Right hindlimb (tissue), 1 donor: ENCODE measurements at places on chromosomes 5 and 9.

GRCh38 chr5:108818613-108819272 is 71.0 kb downstream of the FER start:
- DNase-seq: no peak

GRCh38 chr9:111052791-111053190 is 14.5 kb upstream of the LPAR1 start:
- DNase-seq: no peak

- DNase-seq: no peak
These were observed 143.0 kb upstream of the RPS23 start for GRCh38 chr5:82421119-82421518.

DNA sequence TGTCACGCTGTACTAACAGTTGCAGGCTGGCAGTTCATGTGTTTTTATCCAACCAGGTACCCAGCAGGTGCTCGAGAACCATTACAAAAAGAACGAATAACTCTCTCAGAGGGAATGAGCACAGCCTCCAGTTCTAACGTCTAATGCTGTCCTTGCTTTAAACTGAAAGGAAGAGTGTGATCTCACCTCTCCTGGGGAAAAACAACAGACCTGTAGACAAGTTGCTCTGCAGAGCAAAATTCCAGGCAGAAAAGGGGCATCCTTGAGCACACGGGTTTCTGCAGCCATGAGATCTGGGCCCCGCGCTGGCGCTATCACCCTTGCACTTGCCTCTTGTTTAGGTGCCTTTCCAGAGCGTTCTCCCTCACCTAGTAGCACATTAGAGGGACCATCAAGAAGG is 92.5 kb upstream of the DNAH5 start:
- DNase-seq: no peak

DNA sequence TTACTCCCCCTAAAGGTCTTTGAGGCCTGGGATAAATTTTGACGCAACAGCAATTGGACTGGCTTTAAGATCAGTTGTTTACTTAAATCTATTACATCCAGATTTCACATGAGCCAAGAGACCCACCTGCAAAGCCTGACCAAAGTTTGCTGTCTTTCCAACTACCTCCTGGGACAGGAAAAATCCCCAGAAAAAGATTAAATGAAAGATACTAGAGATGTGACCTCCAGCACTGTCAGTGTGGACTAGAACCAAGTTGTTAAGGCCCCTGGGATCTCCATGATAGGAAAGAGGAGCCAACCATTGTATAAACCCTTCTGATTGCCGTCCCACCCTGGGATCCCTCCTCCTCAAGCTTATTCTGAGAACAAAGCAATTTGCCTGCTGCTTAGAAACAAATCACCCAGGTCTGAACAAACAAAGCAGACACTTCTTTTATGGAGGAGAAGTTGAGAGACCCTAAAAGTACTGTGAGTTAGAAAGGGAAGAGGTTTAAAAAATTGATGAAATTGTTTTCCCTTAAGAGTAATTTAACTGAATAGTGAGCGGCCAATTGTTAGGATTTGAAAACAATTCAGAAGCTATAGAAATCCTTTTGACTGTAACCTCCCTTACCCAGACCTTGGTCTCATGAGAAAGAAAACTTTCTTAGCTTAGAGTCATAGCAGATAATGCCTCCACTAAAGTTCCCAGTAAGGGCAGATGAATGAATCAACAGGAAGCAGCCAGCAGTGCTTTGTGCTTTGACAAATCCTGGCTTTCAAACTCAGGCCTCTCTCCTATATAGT is 255.2 kb downstream of the TMEM167A start:
- DNase-seq: peak; percentile 72

DNA sequence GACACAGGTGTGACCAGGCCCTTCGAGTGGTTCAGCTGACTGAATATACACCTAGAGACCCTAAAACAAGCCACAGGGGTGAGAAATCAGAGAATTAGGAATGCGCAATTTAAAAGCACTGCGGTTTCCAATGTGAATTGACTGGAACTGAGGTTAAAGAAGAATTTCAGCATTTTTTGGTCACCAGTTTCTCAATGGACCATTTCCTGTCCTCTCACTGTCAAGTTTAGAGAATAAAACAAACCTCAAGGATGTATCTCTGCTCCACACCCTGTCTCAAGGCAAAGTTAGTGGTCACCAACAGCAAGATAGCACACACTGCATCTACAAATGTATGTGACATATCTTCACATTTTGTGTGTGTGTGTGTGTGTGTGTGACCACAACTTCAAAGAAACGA is 143.8 kb upstream of the MAP3K1 start:
- no peak for DNase-seq

DNA sequence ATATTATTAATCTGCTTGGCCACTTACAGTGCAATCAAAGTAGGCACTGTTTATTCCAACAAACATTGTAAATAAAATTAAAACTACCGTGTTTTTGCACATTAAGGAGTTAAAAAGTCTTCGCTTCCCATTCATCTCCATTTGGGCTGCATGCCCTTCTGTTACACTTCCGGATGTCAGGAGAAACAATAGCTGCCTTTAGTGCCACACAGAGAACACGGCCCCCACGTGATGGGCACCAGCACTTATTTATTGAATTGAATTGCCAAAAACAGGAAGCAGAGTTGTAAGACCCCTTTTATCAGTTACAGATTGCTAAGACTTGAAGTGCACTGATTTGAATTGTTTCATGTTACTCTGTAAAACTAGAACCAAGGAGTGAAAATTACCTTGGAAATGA is 80.4 kb downstream of the LHFPL2 start:
- no peak for DNase-seq

DNA sequence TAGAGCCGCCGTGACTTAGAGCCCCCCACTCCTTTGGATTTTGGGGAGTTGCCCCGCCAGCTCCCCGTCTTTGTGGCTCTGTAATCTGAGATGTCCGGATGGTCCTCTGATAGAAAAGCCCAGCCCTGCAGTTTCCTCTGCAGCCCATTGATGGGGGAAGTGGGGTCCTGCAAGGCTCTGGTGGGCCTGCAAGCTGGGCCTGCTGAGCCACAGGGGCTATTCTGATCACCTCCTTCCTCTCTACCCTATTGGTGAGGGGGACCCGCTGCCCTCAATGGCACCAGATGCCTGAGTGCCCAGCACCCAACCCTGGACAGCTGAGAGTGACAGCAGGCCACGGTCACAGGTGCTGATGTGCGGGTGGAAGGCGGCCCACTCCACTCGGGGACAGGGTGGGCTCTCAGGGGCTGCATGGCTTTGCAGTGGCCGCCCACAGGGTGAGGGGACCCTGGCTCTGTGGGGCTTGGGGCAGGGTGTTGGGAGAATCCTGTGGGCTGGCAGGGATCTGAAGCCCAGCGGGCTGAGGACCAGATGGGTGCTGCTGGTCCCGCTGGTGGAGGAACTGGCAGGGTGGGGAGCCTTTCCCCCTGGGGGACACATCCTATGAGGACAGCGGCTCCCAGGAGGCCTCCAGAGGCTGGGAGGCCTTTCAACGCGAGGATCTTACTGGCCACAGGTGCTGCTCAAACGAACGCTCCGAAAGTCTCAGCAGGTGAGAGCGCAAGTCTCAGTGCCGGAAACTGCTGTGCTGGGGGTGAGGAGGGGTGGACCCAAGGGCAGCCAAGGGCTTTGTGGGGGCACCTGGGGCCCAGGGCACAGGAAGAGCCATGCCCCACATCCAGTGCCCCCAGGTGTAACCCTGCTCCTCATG is 30.0 kb upstream of the LPCAT1 start:
- no peak for DNase-seq

DNA sequence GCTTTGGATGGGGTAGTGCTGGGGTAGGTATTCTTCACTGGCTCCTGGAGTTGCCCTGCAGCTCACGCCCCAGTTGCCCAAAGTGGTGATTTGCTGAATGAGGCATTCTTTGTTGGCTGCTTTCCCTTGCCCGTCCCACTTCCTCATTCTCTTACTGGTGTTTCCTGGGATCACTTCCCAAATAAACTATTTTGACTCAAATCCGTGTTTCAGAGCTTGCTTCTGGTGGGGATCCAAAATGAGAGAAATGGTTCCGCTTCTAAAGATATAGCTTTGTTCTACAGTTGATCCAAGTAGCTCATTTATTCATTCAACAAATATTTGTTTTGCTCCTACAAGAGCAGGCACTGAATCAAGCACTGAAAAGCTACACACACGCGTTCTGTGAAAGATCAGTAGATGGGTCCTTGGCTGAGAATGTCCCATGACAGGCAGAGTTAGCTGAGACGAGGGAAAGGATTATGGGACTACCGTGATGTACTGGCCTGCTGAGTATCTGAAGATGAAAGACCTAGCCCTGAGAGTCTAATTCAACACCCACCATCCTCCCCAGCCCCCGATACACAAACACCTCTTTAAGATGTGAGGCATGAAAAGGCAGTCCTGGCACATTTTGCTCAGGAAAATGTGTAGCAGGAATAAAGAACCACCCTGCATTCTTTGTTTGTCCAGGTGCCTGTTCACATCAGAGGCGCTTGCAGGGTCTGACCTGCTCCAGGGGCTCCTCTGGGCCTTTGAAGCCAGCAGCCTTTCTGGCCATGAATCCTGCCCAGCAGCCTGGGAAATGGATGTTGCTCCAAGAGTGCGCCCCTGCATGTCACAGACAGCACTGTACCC is 143.1 kb upstream of the RANBP3L start:
- peak; percentile 45 for DNase-seq

GRCh38 chr9:98935071-98935505 is 8.6 kb upstream of the COL15A1 start:
- DNase-seq: peak; percentile 53

DNA sequence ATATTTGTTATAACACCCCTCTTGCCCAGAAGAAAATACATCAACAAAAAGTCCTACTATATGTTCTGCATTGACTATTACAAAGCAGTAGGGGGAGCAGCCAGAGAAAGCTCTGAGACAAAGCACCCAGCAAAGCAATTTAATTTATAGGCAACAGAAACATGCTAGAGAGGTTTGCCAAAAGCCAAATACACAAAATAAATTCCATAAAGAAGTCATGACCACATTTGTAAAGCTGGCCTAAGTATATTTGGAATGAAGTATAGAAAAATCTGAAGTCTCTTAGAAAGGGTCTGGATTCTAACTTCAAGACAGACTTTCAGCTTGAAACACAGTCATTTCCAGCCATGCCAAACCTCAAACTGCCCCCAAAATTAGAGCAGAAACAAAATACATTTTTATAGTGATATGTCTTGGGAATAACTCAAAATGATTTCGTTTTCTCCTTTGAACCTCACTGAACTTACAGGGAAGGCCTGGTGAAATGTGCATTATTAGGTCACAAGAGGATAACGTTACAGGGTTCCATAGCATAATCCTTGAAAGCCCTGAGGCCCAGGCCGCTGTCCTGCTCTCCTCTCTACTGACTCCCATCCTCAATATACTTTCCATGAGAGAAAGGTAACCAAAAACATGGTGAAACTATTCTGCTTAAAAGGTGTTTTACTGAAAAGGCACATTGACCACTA is 451.8 kb downstream of the RAB3C start:
- DNase-seq: peak; percentile 20

DNA sequence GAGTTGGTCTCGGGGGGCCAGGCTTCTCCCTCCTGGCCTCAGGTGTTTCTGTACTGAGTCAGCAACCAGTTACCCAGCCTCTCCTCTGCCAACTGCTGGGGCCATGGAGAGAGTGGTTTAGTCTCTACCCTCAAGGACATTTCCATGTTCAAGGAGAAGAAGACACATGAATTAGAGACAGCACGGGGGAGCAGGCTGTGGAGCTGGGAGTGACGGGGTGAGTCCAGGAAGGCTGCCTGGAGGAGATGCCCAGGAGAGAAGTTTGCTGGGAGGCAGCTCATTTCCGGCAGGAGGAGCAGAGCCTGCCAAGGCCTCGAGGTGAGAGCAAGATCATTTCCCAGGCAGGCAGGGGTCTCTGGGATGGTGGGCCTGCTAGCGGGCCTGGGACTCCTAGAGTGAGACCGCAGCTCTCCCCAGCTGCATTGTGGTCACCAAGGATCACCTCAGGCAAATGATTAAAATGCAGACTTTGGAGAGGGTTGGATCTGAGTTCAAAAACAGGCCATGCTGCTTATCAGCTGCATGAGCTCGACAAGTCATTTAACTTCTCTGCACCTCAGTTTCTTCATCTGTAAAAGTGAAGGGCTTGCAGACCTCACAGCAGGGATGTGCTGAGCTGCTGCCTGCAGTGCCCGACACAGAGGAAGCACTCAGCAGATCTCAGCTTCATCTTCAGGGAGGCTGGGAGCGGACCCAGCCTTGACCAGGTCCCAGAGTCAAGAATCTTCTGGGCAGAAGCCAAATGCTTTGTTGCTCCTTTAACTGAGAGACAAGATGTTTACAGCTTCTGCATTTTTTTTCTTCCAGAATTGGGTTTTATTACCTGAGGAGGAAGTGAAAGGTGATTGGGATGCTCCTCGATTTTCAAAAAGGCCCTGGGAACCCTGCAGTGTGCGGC is 35.2 kb downstream of the NEK6 start:
- no peak for DNase-seq

GRCh38 chr9:111300140-111300735 is 29.8 kb downstream of the OR2K2 start:
- no peak for DNase-seq

GRCh38 chr5:55993013-55993412 is 1.8 kb downstream of the IL6ST start:
- peak; percentile 35 for DNase-seq

DNA sequence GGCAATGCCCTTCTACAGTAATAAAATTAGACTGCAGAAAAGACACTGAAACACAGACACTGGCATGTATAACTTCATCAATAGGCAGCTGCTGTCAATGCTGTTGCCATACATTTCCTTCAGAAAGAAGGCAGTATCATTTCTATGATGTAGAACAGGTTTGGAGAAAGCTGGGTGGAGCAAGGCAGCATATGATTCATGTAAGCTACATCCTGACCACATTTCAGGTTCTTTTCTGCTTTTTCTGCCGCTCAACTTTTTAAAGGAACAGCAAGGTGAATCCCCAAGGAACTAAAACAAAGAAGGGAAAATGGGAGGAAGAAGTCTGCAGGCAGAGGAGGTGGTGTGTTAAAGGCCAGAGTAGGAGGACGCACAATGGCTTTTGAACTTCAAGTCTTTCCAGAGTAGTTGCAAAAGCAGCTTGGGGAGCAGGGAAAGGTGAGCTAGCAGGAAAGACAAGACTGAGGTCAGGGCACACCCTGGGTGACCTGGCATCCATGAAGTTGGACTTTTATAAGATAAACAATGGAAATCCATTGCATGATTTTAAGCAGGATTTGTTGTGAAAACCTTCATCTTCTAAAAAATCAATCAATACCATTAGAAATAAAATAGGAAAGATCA is 142.1 kb downstream of the MED10 start:
- no peak for DNase-seq

GRCh38 chr5:136491806-136492205 is 126.5 kb upstream of the TRPC7 start:
- DNase-seq: no peak
